ENCODE measurements at places on chromosomes 7 and 10.
A peak's percentile ranks its signal among the peaks of the same experiment; 100 is the strongest.

- peak; percentile 41 for DNase-seq
These were observed 177.6 kb upstream of the NAMPT start for GRCh38 chr7:106462365-106462859.

DNA sequence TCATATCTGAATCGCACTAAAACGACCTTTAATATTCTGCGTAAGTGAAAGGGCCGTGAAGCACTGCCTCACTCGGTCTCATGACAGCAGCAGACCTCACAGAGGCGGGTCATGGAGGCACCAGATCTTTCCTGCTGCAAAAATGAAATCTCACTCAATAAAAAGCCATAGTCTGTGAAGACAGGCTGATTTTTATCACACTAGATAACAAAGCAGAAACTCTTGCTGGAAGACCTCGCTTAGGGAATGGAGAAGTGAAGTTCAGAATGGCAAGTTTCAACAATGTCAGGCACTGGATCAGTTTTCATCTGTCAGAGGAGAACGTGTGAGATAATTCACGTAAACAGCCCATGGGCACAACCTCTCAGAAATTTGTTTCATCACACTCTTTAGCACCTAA is 8.0 kb downstream of the SEPHS1 start:
- DNase-seq: no peak

DNA sequence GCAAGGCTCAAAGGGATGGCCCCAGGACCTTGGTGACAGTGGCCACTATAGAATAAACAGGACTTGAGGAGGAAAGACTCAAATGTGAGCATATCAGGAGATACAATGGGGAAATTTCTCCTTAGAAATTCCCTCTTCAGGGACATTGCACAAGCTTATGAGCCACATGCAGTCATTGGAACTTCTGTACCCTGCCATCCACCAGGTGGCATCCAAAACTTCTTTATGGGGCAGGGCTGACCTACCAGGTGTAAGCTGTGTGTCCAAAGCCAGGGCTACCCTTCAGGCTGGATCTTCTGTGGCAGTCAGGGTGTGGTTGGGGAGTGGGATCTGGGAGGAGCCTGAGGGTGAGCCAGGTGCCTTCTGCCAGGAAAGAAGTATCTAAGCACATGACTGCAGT is 36.6 kb upstream of the LRRC18 start:
- DNase-seq: peak; percentile 3

DNA sequence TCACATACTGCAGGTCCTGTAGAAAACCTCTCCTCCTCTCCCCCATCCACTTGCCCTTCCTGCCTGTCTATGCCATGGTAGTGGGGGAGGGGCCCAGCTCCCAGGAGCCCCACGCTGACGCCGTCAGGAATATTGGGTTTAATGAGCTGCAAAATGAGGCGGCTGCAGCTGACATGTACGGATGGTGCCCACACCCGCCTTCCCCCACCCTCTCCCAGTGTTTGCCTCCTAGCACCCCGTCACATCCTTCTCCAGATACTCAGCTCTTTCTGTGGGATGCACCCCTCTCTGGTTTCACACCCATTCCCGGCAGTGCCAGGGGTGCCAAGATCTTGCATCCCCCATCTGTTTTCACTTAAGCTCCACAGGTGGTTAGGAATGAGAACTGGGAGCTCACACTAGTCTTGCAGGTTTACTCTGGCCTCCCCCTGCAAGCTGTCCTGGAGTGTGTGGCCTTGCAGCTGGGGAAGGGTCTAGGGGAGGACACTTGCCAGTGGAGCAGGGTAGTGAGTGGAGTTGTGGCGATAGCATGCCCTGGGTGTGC is 26.1 kb downstream of the GBX1 start:
- DNase-seq: no peak

DNA sequence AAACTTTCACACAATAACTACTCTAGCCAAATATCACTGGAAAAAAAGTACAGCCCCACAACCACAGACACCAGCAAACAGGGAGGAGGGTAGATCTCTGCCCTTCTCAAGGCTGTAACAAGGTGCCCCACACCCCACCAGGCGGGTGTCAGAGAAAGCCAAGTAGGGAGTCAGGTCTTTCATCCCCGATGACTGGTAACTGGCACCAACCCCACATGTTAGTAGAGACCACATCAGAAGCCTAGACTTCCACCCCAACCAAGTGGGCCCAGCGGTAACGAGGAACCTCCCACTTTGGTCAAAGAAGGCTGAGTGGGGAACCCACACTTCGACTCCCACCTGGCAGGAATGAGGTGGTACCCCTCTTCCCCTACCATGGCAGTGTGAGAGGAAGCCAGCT is 16.4 kb upstream of the RUFY2 start:
- DNase-seq: peak; percentile 25

GRCh38 chr7:35987016-35987415 is 166.0 kb upstream of the EEPD1 start:
- DNase-seq: no peak

DNA sequence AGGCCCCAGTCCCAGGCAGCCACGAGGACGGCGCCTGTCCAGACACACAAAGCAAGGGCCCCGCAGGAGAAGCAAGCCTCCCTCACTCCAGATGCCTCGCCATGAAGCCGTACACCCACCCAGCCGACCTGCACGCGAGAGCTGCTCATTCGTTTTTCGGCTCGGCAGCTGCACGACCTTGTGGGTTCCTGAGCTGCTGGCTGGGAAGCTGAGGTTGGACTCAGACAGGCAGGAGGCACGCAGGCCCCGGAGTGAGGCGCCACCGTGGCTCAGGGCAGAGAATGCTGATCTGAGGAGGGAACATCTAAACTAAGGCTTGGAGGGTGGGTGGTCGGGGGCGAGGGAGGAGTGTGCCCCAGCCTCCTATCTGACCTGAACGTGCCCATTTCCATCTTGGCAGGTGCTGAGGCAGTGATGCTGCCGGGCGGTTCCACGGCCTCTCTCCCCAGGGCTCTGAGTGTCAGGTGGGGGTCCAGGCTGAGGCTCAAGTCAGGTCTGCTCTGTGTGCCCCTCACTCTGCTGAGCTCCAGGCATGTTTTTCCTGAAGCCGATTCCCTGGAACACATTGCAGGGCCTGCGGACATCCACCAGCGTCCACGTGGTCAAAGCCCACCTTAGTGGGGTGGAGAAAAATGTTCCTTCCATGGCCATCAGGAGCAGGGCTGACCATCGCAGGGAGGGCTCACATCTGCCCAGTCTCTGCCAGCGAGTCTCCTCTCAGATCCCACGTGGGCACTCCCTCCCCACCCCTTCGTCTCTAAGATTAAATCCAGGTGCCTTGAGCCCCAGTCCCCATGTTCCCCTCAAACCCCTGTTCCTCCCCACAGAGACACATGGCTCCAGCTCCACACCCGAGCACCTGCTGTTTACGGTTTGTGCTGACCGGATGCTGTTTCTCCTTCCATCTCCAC is 28.1 kb upstream of the FAM20C start:
- DNase-seq: no peak

GRCh38 chr10:47402641-47403301 is 18.7 kb upstream of the ZNF488 start:
- DNase-seq: no peak

DNA sequence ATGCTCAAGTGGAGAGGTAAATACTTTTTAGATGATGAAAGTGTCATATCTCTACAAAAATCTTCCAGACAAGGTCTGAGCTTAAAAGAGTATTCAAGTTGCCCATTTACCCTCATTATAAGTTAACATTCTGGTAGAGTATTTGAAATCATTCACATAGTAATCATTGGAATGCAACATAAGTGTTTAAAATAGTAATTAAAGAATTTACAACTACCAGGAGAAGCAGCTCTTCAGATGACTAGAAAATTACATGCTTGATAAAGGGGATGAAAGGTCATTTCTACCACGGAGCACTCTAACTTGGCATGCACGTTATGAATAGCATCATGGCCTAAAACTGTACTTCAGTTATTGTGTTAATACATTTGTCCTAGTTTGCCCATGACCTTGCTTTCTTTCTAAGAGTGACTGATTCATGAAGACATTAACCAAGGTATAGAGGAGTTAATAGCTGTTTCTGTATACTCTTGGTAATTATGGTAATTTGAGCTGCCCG is 120.0 kb downstream of the SEMA3E start:
- no peak for DNase-seq

GRCh38 chr10:50421026-50421719 is 169.9 kb upstream of the ASAH2 start:
- peak; percentile 50 for DNase-seq

GRCh38 chr7:136891850-136892249 is 23.4 kb downstream of the CHRM2 start:
- DNase-seq: no peak

DNA sequence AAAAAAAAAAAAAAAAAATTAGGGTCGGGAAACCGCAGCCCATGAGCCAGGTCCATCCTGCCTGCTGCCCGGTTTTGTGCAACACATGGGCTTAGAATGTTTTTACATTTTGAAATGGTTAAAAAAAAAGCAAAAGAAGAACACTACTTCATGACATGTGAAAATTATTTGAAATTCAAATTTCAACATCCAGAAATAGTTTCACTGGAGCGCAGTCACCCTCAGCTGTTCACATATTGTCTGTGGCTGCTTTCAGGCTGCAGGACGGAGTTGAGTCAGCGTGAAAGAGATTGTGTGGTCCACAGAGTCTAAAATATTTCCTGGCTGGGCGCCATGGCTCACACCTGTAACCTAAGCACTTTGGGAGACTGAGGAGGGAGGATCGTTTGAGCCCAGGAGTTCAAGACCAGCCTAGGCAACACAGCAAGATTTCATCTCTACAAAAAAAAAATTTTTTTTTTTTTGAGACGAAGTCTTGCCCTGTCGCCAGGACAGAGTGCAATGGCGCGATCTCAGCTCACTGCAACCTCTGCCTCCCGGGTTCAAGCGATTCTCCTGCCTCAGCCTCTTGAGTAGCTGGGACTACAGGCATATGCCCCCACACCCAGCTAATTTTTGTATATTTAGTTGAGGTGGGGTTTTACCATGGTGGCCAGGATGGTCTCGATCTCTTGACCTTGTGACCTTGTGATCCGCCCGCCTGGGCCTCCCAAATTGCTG is 63.9 kb upstream of the ECHDC3 start:
- DNase-seq: no peak

DNA sequence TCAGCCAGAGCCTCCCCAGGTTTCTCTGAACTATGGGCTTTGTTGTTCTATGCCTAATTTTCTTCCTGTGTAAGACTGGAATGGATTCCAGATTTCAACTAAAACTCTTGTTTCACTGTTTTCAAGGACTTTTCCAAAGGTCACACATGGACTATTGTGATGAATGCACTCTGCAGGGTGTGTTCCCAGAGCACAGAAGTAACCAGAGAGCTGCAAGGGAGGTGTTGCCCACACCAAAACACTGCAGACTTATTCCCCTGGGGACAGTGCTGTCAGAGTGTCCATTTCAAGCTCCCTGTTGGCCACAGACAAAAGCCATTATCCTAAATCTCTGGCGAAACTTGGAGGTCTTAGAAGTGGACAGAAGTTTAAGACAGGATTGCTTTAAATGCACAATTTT is 231.6 kb downstream of the TRIL start:
- no peak for DNase-seq

DNA sequence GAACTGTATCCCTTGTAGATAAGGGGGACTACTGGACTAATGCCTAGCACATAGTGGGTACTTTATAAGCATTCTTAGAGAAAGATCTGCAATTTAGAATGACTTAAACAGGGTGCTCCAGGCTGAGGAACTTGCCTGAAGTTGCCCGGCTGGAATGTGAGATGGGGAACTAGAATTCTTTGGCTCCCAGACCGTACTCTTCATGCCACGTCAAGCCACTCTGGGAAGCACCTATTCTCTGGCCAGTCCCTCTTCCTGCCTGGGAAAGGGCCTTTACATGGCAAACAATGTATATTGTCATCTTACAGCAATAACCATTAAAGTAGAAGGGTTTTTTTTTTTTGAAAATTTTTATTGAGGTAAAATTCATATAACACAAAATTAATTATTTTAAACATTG is 34.5 kb downstream of the ATXN7L1 start:
- DNase-seq: no peak

GRCh38 chr10:79066411-79067240 is 2.1 kb upstream of the ZMIZ1 start:
- peak; percentile 33 for DNase-seq

DNA sequence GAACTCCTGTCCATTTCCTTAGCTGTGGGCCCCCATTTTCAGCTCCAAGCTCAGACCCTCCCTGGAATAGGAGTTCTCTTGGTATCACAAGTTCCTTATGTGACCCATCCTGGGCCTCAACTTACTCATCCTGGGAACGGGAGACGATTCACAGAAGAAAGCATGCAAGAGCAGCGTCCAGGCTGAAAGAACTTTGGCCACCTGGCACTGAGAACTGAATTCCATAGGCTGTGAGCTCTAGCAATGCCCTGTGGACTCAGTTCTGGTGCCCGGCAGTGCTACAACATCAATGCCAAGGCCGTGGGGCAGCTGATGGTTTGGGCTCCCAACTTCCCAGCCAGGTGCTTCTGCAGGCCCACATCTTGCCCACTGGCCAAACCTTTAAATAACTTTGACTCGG is 3.9 kb upstream of the CUEDC2 start:
- no peak for DNase-seq

Data from CD4-positive, alpha-beta T cell treated with Interleukin-10 for 1 hour (primary cell).